ENCODE measurements at places on chromosomes 16 and 17.

- DNase-seq: no peak
Observed at GRCh38 chr16:47611042-47611441, 149.9 kb downstream of the PHKB start.

DNA sequence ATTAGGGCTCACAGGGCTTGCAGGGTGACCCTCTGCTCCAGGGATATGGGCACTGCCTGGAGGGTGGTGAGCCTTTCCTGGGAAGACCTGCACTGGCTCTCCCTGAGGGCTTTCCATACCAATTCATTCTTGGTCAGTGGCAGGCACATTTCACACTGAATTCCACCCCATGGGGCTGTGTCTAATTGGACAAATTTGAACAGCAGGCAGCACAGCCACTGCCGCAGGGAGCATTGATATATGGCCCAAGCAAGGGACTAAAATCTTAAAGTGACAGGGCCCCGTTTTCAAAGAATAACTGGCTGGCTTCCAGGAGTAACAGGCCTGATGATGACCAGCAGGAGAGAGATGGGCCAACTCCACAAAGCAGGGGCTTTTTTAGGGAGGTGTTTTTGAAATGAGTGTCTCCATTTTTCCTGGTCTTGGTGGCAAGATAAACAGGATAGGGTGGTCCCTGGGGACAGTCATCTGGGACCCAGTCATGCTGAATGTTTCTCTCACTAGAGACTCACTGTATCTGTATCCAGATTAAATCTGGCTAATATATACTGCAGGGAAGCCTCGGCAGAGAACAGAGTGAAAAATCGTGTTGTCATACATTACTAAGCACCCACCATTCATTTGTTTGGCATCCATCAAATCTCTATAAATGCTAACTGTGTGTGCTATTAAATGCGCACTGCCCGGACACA, 74.1 kb upstream of the TBX2 start:
- no peak for DNase-seq

DNA sequence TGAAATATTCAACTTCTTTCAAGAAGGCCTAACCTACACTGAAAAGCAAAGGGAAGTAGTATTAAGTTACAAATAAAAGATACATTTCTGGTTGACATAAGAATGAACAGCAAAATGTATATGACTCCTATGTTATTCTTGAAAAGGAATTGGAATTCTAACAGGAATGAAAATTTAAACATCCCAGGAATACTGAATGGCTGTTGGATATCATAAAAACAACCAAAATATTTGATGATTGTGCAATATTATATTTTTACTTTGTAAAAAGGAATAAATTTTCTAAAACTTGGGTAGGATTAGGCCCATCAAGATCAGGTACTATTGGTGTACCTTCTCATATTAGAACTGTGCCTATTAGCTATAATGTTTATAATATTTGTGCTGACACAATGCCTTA, 50.0 kb downstream of the CYB5B start:
- no peak for DNase-seq

DNA sequence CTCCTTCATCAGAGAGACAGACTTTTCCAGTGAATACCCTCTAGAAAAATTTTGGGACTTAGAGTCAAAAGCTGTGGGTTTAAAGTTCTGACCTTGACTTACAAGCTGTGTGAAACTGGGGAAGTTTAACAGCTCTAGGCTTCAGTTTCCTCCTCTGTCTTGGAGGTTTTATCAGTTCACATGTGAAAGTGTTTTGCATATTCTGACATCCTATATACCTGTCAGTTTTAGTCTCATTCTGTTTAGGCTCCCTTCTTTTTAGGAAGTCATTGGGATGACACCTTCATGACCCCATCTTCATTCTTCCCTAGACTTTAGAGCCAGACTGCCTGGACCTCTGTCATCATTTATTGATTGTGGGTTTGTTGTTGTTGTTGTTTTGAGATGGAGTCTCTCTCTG, 44.4 kb downstream of the YPEL2 start:
- no peak for DNase-seq

GRCh38 chr16:9957002-9957401, 225.2 kb downstream of the GRIN2A start:
- DNase-seq: no peak

- peak; percentile 74 for DNase-seq
Observed at GRCh38 chr16:67800338-67800926, 5.9 kb downstream of the RANBP10 start.

DNA sequence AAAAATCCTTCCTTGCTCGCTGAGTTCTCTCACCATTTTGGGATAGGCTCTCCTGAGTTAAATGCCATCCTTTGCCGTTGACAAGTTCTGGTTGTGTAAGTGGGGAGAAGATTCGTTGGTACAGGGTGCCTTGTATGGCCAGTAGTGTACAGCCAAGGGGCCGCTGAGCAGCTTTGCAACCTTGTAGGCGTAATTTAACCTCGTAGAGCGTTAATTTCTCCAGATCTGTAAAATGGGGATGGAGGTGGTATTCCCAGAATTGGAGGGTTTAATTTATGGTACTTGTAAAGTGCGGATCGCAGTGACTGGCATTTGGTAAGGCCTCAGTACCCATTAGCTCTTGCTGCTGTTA, 1.4 kb downstream of the ARSG start:
- DNase-seq: no peak

- no peak for DNase-seq
Observed at GRCh38 chr16:61362585-61362984, 673.7 kb downstream of the CDH8 start.

GRCh38 chr16:21103941-21104860, 46.4 kb downstream of the DNAH3 start:
- DNase-seq: peak; percentile 19

- DNase-seq: no peak
Observed at GRCh38 chr17:64615028-64615677, 47.0 kb downstream of the SMURF2 start.

DNA sequence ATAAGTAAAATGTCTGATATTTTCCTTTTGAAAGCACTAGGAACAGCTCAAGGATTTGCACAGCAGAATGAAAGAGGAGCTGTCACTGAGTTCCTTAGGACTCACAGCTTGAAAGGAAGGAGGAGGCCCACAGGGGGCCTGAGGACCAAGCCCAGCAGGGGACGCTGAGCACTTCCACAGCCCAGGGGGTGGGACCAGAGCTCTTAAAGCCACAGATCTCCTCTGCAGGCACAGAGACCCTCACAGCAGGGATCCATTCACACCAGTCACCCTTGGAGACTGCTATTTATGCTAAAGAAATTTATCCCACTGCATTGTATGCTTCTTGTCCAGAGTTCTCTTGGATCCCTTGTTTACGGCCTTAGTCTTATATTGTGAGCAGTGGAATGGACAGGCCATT, 253.3 kb downstream of the STX8 start:
- DNase-seq: no peak

DNA sequence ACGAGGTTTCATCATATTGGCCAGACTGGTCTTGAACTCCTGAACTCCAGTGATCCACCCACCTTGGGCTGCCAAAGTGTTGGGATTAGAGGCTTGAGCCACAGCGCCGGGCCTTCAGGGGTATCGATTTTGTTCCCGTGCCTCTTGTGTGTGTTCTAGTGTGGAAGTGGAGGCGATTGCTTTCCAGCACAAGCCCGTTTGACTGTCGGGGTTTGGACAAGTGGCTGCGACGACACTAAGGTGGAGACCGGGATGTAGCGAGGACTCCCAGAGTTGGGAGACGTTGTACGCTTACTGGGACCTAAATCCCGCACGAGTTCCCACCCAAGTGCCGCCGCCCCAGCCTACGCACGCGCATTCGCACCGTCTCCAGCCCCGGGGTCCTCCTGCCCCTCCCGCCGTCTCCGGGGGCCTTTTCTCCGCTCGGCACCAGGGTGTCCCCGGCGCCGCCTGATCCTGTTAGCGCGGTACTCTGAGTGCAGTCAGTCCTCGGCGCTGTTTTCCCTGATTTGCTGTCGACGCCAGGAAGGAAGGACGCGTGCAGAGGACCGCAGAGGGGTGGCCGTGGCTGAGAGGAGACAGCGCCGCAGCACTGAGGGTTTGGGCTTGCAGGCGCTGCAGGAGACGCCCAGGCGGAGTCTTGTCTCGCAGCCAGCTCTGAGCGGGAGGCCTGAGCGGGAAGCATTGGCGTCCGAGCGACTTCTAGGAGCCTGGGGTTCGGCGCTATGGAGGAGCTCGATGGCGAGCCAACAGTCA, at the start of gene NUP85:
Gene NUP85, plus strand, starts transcription at position 643 of the 756 bp plus-strand sequence. Its CDS starts 83 bp downstream, at position 726.
- peak; percentile 92 for DNase-seq

DNA sequence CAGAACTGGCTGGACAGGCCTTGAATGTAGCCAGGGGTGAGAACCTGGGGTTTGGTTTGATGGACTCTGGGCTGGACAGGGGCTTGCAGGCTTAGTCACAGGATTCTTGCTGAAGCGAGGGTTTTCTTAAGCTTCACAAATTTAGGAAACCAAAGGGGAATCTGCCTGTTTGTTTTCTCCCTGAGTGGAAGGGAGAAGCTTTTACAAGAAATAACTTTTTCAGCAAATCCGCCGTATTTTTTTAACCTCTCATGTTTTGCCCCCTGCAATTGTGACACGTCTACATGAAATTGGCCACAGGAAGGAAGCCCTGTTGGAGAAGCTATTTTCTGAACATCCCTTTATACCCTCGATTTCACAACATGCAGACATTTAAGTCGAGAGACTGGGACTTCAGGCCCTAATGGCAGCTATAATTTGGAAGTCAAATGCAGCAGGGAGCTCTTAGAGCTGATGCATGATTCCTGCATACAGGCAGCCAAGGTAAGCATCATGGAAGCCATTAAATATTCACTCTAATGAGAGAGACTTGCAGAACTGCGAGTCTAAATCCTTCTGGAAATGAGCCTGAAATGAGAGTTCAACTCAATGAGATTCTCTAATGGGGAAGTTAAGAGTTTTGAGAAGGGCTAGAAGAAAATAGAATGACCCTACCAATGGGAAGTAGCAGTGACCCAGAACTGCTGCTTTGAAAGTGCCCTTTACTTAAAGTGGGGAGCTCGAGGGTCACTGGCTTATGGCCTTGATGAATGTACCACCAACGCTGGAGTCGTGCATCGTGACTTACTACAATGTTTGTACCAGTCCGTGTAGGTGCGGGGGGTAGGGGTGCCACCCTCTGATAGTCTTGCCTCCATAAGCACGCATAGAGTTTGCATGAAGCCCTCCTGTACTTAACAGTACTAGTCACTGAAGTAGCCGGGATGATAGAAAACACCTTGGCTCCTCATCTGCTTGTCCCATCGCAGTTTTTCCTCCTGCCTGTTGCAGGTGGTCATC, 45.1 kb upstream of the IRF8 start:
- DNase-seq: peak; percentile 83

- DNase-seq: peak; percentile 8
Observed at GRCh38 chr16:78443542-78444364, 344.3 kb downstream of the WWOX start.

DNA sequence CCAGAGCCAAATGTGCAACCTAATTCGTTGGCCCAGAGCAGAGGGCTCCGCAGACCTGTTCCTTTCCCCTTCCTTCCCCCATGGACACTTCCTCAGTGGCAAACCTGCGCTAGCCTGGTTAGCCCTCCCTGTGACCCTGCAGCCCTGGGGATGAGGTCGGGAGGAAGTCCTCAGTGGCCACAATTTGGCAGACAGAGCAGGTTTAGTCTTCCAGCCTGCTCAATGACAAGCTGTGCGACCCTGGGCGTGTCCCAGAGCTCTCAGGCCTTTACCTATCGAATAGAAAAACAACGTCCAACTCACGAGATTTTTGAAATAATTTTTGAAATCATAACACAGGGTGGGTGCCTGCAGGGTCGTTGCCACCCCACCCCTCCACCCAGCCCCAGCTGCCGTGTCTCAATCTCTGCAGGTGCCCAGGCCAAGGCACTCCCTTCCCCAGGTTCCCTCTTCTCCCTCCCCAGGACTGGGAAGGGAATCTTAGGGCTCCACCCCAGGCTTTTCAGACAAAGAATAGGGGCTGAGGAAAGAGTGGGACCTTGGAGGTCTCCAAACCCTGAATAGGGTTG, 1.4 kb downstream of the HBM start:
- no peak for DNase-seq

DNA sequence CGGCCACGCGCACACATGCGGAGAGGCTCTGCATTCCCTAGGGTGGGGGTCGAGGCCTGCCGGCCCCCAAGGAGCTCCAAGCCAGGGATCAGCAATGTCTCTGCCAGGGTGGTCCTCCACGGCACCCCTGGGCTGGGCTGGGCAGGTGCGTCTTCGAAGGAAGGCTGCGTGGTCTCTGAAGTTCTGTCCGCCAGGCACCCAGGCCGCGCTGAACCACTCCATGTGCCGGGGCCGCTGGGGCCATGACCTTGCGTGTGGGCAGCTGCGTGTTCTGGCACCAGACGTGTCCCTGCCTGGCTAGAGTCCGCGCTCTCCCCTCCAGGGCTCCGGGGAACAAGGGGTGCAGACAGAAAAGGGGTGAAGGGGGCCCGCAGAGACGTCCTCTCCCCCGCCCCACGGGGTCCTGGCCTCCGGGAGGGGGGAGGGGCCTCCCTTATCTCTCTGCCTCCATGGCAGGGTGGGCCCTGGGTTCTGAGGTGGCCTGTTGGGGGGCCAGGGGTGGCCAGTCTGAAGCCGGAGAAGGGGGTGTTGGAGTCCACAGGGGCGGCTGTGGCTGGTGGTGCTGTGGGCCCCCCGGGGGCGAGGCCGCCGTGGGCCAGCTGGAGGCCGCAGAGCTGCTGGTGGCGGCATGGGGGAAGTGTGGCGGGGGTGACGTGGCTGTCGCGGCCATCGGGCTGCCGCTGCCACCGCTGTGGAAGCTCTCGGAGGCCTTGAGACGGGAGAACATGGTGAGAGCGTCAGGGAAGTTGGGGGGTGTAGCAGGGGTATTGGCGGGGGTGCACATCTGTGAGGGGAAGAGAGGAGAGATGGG, 5.3 kb downstream of the UBALD1 start:
- no peak for DNase-seq

GRCh38 chr17:7173687-7174602, 5.2 kb downstream of the ASGR1 start:
- DNase-seq: peak; percentile 69

- peak; percentile 79 for DNase-seq
Observed at GRCh38 chr17:78324391-78325075, 35.3 kb downstream of the SOCS3 start.

DNA sequence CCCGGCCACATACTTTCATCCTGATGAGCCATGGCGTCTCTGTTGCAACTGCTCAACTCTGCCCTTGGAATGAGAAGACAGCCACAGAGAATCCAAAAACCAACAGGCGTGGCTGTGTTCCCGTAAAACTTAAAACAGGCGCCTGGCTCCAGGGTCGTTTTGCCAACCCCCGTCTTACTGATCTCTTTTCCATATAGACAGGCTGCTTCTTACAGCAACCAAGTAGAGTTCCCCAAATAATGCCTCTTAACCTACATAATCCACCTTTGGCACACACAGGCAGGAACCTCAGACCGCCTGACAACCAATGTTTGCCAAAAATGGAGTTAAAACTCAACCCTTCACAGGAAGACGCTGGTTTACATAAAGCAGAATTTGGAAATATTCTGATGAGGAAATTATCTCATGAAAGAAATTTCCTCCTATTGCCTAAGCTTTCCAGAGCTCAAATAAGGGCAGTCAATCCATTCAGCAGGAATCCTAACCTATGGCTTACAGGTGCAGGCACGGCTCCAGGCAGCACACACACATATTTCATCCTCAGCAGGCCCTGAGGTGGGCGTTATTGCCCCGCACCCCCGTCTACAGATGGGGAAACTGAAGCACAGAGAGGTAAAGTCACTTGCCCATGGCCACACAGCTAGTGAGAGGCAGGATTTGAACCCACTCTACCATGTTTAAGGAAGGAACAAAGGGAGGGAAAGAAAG, 35.8 kb downstream of the LITAF start:
- peak; percentile 87 for DNase-seq
